Hindlimb muscle (tissue), 1 donor: ENCODE measurements at places on chromosomes 2 and 18. TPM values are rescaled to one million over a fixed set of nuclear protein-coding genes. Genes with fewer than 3 reads are reported as not detected.

SCYGR4 gene
- polyA plus RNA-seq: not detected

ARHGAP15 gene
- polyA plus RNA-seq: 7.3 TPM

MAL gene
- polyA plus RNA-seq: 5.2 TPM

NTSR2 gene
- polyA plus RNA-seq: not detected

RDH14 gene
- 20.4 TPM for polyA plus RNA-seq

DNA sequence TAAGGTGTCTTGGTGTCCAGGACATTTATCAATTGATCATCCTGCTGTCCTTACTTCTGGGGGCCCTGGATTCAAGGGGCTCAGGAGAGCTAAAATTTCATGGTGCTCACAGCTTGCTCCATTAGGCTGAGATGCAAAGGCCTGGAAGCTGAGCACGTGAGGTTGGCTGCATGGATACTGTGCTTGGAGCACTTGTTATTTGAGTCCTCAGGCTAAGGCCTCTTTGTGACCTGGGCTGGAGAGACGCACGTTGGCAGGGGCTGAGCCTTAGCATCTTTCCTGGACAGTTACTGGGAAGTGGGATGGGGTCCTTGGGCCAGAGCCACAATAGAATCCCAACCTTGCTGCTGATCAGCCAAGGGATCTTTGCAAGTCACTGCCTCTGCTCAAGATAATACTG, 151.2 kb upstream of the HS6ST1 start:
- DNase-seq: no peak

DNA sequence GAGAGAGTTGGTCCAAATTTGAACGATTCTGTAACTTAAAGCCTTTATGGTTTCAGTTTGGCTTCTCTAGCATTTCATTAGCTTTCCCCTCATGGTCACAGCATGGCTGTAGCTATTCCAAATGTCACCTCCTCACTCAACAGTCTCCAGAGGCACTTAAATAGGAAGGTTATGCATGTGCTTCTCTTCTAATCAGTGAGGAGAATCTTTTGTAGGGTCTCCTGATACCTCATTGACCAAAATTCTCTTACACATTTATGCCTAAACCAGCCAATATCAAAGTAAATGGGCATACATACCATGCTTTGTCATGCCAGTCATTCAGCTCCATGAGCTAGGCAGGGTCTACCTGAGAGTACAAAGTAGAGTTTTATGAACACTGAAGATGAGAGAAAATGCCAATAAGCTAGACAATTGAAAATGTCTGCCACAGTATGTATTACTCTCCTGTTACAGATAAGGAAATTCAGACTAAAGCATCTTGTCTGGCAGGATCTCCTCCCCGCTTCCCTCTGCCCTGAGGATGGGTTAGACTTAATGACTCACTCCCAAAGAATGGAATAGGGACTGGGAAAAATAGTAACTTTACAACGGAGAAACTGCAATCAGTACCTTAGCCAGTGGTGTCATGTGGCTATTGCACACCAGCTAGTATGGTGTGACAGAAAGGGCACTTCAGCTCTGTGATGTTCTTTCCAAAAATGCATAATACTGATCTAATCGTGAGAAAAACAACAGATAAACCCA, 15.4 kb downstream of the DSG2 start:
- DNase-seq: no peak

- DNase-seq: no peak
These were observed 87.0 kb downstream of the MTX2 start for GRCh38 chr2:176356251-176356650.

DNA sequence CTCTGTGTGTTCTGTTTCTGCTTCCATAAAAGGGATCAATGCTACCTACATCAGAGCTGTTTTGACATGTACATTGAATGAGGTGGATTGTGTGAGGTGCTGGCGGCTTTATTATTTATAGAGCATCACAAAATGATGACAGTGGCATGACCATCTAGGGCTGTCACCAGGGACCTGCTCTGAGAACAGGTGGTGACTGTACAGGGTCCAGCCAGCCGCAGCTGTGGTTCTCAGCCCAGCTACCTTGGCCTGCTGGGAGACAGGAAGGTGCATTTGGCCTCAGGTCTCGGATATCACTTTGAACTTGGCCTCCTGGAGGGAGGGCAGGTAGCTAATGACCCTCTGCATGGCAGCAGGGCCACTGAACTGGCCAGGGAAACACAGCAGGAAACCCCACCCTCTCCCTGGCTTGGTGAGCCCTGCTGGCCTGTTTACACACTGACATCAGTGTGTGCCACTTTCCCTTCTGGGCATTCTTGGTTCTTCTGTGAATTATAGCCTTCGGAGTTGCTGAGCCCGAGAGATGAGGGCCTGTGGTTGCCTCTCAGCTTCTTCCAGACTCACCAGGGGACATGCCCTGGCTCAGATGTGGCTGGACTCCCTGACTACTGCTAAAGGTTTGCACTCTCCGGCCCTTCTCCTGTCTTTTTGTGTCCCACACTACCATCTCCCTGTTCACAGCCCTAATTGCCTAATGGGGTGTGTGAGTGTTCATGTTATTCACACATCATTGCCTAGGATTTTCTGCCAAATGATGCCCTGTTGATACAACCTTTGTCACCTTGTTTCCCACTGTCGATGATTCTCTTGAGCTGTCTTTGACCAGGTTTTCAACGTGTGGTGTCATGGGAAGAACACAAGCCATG, 109.2 kb upstream of the RAB12 start:
- DNase-seq: no peak

DNA sequence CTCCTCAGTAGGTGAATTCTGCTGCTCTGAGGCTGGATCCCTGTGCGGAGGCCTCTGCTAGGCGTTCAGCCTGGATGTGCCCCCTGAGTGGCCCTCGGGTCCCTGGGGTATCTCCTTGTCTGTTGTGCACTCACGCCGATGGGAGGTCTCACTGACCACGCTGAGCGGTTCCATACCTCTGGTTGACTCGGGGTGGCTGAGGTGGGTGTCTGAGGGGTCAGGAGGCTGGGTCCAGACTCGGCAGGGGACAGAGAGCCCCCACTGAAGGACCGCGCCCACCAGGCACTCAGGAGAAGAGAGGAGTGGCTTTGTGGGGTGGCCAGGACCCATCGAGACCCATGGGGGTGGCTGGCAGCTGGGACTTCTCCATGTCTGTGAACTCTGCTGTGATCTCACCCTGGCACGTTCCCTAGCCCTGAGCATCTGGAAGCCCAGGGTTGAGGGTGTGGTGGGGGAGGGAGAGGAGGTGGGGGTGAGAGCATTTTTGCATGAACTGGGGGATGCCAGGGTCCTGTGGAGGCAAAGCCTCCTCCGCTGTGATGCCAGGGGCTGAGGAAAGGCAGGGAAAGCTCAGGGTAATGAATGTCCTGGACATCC, 53.7 kb downstream of the TWIST2 start:
- DNase-seq: no peak

DNA sequence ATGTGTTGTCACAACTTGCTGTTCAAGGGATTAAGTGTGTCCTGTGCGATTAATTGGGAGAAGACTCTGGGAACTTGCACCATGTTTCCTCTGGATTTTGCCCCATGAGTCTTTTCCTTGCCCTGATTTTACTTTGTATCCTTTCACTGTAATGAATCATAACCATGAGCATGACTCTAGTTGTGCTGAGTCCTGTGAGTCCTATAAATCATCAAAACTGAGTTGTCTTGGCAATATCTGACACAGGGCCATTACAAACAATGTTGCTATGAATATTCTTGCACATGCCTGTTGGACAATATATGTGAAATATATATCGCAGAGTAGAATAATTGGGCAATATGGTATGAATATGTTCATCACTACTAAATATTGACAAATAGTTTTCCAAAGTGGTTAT, 56.5 kb upstream of the COL5A2 start:
- no peak for DNase-seq

GRCh38 chr2:1567556-1568344, 154.5 kb downstream of the TPO start:
- no peak for DNase-seq

DNA sequence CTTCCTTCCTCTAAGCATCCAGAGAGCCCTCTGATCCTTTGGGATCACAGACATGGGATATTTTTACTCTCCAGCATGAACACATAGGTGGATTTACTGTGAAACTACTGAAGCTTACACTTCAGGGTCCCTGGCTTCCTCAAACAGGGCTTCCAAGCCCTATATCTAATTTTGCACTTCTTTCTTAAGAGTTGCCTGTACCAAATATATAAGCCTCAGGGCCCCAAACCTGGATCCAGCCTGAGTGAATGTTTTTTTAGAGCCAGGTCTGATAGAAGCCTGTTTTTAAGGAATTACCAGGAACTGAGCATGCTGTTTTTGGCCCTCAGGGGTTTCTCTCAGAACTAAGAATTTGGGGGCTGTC, 13.2 kb upstream of the KCMF1 start:
- DNase-seq: no peak

DNA sequence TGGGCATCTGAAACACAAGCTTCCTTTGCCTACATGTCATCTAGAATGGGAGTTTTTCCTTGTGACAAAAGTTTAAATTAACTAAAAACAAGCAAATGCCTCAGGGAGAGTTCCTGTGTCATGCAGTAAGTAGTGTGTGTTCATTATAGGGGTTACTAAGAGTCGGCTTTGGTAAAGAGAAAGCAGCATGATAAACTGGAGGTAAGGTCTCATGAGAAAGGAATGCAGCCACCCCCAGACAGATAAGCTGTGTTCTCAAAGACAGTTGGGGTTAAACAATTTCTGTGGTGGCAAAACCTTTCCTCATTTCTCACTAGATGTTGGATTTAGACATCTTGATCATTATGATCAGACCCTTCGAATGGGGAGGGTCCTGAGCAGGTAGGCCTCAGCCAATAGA, 129.7 kb downstream of the MAP4K4 start:
- no peak for DNase-seq

DNA sequence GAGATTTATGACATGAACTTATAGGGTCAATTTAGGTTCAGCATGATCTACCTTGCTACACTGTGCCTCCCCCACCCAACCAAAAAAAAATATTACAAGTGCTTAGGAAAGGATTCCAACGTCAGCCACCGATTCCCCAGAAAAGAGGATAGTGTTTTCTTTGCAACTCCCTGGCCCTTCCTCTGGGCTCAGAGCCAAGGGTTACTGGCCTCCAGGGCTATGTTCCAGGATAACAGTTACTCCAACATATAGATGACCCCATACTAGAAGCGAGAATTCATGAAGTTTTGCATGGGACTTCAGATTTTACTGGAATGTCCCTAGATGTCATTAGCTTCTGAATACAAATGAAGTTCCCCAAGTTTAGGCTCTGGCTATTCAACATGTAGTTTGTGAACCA, 172.1 kb downstream of the UPP2 start:
- no peak for DNase-seq

- no peak for DNase-seq
These were observed 21.6 kb downstream of the MAP4K4 start for GRCh38 chr2:101718993-101719571.

- no peak for DNase-seq
These were observed 3.4 kb downstream of the FANCL start for GRCh38 chr2:58237741-58238140.

DNA sequence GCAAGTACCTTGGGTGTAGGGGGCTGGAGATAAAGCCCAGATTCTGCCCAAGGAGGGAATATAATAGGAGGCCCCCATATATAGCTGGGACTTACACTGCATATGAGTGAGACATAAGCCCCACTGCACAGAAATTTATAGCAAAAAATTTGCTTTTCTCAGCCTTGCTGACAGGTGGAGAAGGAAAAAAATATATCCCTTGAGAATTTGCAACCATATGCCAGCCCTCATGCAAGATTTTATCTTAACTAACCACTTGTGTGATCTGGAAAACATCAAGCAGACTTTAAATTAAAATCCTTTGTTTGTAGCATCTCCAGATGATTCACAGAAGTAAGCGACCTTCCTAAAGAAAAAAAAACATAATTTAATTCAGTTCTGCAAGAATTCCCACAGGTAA, 288.2 kb downstream of the BCL2 start:
- no peak for DNase-seq

GRCh38 chr2:241886840-241887447, 17.4 kb downstream of the RTP5 start:
- DNase-seq: no peak

DNA sequence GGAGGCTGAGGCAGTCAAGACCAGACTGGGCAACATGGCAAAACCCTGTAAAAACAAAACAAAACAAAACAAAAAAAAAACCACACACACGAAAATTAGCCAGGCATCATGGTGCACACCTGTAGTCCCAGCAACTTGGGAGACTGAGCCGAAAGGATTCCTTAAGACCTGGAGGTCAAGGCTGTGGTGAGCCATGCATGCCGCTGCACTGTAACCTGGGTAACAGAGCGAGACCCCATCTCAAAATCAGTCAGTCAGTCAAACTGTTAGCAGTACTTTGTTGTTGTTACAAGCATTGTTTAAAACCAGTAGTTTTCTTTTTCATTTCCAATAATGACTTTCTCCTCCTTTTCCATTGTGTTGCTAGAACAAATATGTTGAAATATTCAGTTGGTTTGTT, 21.7 kb downstream of the EPB41L5 start:
- DNase-seq: no peak
